ENCODE measurements at places on chromosomes 4 and X. TPM values are rescaled to one million over a fixed set of nuclear protein-coding genes. Genes with fewer than 3 reads are reported as not detected.
A peak's percentile ranks its signal among the peaks of the same experiment; 100 is the strongest.

- no peak overlapping the region for H3K4me3 ChIP-seq
- no peak for DNase-seq
- H3K27me3 ChIP-seq, result peaks cover 9% of the 10 kb centered on the region
- H3K4me1 ChIP-seq, result peaks cover 9% of the 10 kb centered on the region
These were observed 521.6 kb downstream of the TRIML1 start for GRCh38 chr4:188660796-188661195.

DNA sequence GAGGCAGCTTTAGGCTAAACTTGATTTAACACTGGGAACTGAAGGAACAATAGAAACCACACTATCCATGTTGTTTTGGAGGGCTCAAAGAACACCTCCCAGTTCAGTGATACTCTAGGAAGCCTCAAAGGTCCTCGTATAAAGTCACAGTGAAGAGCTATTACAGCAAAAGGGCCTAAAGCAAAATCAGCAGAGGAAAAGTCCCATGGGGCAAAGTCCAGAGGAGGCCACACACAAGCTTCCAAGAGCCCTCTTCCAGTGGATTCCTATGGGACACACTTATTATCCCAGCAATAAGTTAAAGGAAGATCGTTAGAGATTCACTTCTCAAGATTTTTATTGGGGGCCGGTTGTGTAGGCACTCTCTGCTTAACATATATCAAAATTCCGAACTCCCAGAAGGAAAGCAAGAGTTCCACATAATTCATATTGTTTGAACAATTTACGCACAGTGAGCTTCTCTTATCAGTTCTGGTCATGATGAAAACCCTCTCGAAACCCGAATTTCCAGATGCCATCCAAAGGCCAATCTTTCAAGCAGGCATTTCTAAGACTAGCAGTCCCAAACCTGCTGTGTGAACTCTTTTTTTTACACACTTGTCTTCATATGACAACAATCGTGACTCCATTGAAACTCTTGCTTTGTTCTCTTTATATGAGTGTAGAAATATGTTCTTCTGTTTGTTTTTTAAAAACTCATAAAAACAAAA, 53.7 kb downstream of the ANXA5 start:
- no peak overlapping the region for H3K27ac ChIP-seq
- no peaks in the 10 kb centered on the region for H3K36me3 ChIP-seq
- DNase-seq, result no peak
- peaks cover 3% of the 10 kb centered on the region for H3K27me3 ChIP-seq

DNA sequence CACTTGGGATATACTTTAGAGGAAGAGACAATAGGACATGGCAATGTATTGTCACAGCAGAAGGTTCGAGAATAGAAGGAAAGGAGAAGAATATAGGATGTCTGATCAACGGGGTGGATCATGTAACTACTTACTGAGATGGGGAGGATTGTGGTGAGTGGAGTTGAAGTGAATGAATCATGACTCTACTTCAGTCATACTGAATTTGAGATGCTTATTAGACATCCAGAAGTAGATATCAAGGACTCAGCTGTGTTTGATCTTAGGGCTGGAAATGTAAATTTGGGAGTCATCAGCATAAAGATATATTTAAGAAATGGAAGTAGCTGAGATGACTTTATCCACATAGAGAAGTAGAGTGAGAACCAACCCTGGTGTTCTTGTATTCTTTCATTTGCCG, 29.1 kb upstream of the DHX15 start:
- H3K4me1 ChIP-seq, result no peaks in the 10 kb centered on the region
- H3K4me3 ChIP-seq, result no peak overlapping the region
- no peak overlapping the region for H3K27ac ChIP-seq
- H3K36me3 ChIP-seq, result no peaks in the 10 kb centered on the region
- H3K27me3 ChIP-seq, result no peaks in the 10 kb centered on the region

DNA sequence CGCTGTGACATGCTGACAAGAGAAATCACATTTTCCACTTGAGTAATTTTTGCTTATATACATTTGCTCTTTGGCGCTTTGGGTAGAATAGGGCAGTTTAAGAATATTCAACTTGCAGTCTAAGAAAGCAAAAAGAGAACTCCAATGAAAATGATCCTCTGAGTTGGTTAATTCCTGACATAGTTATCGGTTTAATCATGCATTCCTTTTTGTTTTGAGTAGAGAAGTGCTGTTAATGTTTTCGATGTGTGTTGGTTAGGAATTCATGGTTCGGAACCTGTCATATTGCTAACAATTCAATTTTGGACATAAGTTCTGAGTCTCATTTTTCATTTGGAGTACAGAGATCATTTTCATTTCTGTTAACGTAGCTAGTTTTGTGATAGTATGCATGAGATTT, 700.6 kb upstream of the PITX2 start:
- no peak overlapping the region for H3K27ac ChIP-seq
- no peaks in the 10 kb centered on the region for H3K36me3 ChIP-seq
- no peak for DNase-seq
- no peaks in the 10 kb centered on the region for H3K27me3 ChIP-seq

- H3K27me3 ChIP-seq, result peaks cover 14% of the 10 kb centered on the region
- peaks cover 4% of the 10 kb centered on the region for H3K4me1 ChIP-seq
- no peak overlapping the region for H3K27ac ChIP-seq
- H3K4me3 ChIP-seq, result no peak overlapping the region
- H3K36me3 ChIP-seq, result no peaks in the 10 kb centered on the region
These were observed 2.1 kb upstream of the PDE6B start for GRCh38 chr4:622996-623913.

- H3K36me3 ChIP-seq, result no peaks in the 10 kb centered on the region
- no peaks in the 10 kb centered on the region for H3K27me3 ChIP-seq
- peaks cover 6% of the 10 kb centered on the region for H3K4me1 ChIP-seq
- DNase-seq, result no peak
- no peak overlapping the region for H3K27ac ChIP-seq
- no peak overlapping the region for H3K4me3 ChIP-seq
These were observed 113.4 kb downstream of the BCOR start for GRCh38 chrX:39984191-39984956.

DNA sequence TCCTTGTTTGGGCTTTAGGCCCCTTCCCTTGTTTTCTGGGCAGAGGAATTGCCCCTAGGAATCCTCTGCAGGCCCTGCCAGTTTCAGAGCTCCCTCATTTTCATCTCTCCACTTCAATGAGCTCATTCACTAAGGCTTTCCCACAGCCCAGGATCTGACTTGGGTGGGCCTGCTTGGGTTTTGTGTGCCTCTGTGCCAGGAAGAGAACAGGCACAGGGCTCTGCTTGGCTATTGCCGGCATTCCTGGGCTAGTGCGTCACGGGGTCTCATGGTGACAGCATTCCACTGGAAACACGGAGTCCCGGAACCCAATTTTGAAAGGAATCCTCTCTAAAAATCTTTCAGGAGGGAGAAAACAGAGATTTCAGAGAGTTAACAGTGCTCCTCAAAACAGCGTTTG, 150.5 kb downstream of the VCX3A start:
- no peak for DNase-seq
- H3K36me3 ChIP-seq, result no peaks in the 10 kb centered on the region
- H3K4me3 ChIP-seq, result no peak overlapping the region
- H3K27me3 ChIP-seq, result peaks cover 61% of the 10 kb centered on the region
- H3K4me1 ChIP-seq, result no peaks in the 10 kb centered on the region

- H3K27me3 ChIP-seq, result peaks cover 7% of the 10 kb centered on the region
- no peaks in the 10 kb centered on the region for H3K4me1 ChIP-seq
- H3K36me3 ChIP-seq, result no peaks in the 10 kb centered on the region
- no peak overlapping the region for H3K4me3 ChIP-seq
- no peak for DNase-seq
These were observed 102.7 kb downstream of the VCX3A start for GRCh38 chrX:6432226-6432625.

DNA sequence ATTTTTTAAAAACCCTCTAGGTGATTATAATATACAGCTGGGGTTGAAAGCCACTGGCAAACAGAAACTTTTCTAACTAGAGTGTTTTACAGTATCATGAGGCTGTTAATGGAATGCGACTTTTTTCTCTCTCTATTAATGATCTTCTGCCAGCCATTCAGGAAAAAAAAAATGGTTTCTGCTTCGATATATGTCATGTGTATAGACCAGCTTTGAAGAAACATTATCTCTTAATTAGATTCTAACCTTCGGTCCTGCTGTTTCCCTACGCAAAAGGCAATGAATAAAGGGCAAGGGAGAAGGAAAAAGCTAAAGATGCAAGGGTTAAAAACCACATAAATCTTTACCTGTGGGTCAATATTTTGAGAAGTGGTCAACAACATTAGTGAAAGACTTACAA, 1662.1 kb upstream of the TENM3 start:
- peaks cover 10% of the 10 kb centered on the region for H3K4me1 ChIP-seq
- H3K27ac ChIP-seq, result no peak overlapping the region
- DNase-seq, result no peak
- H3K27me3 ChIP-seq, result peaks cover 3% of the 10 kb centered on the region

DNA sequence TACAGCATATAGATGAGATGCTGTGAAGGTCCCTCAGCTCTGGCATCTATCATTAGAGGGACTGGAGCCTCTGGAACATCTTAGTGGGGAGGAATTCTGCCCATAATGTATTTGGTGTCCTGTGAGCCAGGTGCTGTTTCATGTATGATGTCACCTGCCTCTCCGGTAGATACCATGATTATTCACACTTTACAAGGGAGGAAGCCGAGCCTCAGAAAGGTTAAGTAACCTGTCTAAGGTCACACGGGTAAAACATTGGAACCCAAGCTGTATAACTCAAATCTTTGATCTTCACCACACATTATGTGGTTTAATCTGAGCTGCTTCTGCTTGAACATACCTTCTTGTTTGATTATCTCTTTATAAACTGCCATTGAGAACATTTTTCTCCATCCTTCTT, 442.8 kb downstream of the BCOR start:
- no peak overlapping the region for H3K27ac ChIP-seq
- H3K36me3 ChIP-seq, result no peaks in the 10 kb centered on the region
- peaks cover 22% of the 10 kb centered on the region for H3K27me3 ChIP-seq
- DNase-seq, result no peak
- peaks cover 11% of the 10 kb centered on the region for H3K4me1 ChIP-seq
- no peak overlapping the region for H3K4me3 ChIP-seq

GRCh38 chr4:126395664-126396063, 1080.9 kb downstream of the FAT4 start:
- H3K36me3 ChIP-seq, result no peaks in the 10 kb centered on the region
- H3K4me3 ChIP-seq, result no peak overlapping the region
- DNase-seq, result no peak
- no peak overlapping the region for H3K27ac ChIP-seq
- no peaks in the 10 kb centered on the region for H3K27me3 ChIP-seq

GRCh38 chr4:107780665-107781064, 44.1 kb upstream of the SGMS2 start:
- H3K4me3 ChIP-seq, result no peak overlapping the region
- H3K4me1 ChIP-seq, result no peaks in the 10 kb centered on the region
- no peak overlapping the region for H3K27ac ChIP-seq

GRCh38 chr4:41881981-41882624, 53.1 kb upstream of the TMEM33 start:
- H3K4me1 ChIP-seq, result peaks cover 33% of the 10 kb centered on the region
- DNase-seq, result no peak
- no peak overlapping the region for H3K27ac ChIP-seq
- H3K36me3 ChIP-seq, result no peaks in the 10 kb centered on the region
- peaks cover 95% of the 10 kb centered on the region for H3K27me3 ChIP-seq

DNA sequence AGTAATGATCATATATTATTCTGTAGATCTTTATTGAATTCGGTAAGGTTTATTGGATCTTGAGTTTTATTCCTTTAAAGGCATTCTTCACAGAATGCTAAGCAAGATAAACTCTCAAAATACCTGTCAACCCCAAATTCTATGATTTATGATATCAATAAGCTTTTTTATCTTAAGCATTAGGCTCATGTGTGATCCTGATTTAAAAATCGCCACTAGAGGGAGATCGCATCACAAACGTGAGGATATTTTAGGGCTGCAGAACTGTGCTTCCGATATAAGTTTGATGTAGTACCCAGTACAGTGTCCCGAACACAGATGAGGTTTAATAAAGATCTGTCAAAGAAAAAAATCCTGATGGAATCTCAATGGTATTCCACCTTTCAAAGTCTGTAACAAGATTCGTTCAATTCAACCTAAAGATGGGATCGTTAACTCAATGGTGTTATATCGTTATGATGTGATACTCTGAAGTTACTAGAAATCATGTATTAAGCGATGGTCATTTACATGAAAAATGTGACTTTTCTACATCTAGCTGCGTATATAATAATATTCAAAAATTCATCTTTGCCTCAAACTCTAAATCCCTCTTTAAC, 169.0 kb downstream of the CORIN start:
- no peak overlapping the region for H3K27ac ChIP-seq
- DNase-seq, result no peak
- no peaks in the 10 kb centered on the region for H3K36me3 ChIP-seq
- no peaks in the 10 kb centered on the region for H3K27me3 ChIP-seq

GRCh38 chr4:180695851-180696250, 1547.4 kb upstream of the TENM3 start:
- H3K27ac ChIP-seq, result peak overlapping the region; percentile 36
- H3K4me3 ChIP-seq, result no peak overlapping the region
- no peaks in the 10 kb centered on the region for H3K36me3 ChIP-seq
- H3K27me3 ChIP-seq, result no peaks in the 10 kb centered on the region
- H3K4me1 ChIP-seq, result peaks cover 14% of the 10 kb centered on the region
- DNase-seq, result no peak

- no peaks in the 10 kb centered on the region for H3K27me3 ChIP-seq
- no peak overlapping the region for H3K27ac ChIP-seq
- H3K36me3 ChIP-seq, result no peaks in the 10 kb centered on the region
- no peak overlapping the region for H3K4me3 ChIP-seq
These were observed 1624.8 kb upstream of the TENM3 start for GRCh38 chr4:180618396-180618795.

- no peaks in the 10 kb centered on the region for H3K36me3 ChIP-seq
- no peaks in the 10 kb centered on the region for H3K4me1 ChIP-seq
- H3K4me3 ChIP-seq, result no peak overlapping the region
- H3K27me3 ChIP-seq, result no peaks in the 10 kb centered on the region
These were observed 1049.8 kb upstream of the POU3F4 start for GRCh38 chrX:82458207-82458754.

DNA sequence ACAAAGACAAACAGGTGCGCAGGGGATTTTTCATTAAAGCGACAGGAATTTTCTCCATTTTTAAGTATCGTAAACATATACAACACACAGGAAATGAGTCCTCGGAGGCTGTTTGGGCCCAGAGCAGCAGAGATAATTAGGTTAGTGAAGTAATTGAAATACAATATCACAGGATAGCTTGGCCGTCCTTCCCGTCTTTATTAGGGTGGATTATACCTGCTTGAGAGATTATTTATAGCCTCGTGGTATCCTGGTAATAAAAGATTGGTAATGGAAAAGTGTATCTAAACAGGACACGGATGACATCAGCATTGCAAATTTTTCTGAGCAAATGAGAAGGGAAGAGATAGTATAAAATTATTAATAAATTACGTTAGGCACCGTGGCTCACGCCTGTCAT, 68.2 kb downstream of the CRLF2 start:
- H3K4me1 ChIP-seq, result no peaks in the 10 kb centered on the region
- no peaks in the 10 kb centered on the region for H3K36me3 ChIP-seq
- H3K4me3 ChIP-seq, result no peak overlapping the region
- H3K27me3 ChIP-seq, result peaks cover 7% of the 10 kb centered on the region
- peak; percentile 3 for DNase-seq
- no peak overlapping the region for H3K27ac ChIP-seq

- peaks cover 27% of the 10 kb centered on the region for H3K36me3 ChIP-seq
- no peak for DNase-seq
- no peaks in the 10 kb centered on the region for H3K27me3 ChIP-seq
- H3K27ac ChIP-seq, result no peak overlapping the region
These were observed 24.5 kb downstream of the RBMX start for GRCh38 chrX:136856050-136856449.

NUDT11 gene
- total RNA-seq, result 19.3 TPM

PSAPL1 gene
- 1.2 TPM for total RNA-seq

SLC4A4 gene
- 27.2 TPM for total RNA-seq

GRSF1 gene
- 95.5 TPM for total RNA-seq

MAGEA11 gene
- total RNA-seq, result 0.19 TPM

USP51 gene
- total RNA-seq, result 3.5 TPM

NAT8L gene
- 14.9 TPM for total RNA-seq

RBMXL3 gene
- not detected for total RNA-seq

HSFX3 gene
- total RNA-seq, result not detected

C4orf17 gene
- total RNA-seq, result not detected

UBE2A gene
- 48.0 TPM for total RNA-seq

NSG1 gene
- 71.9 TPM for total RNA-seq

HDX gene
- 10.7 TPM for total RNA-seq

CLDN2 gene
- total RNA-seq, result 4.7 TPM
